ENCODE measurements at places on chromosomes 12 and 14.

DNA sequence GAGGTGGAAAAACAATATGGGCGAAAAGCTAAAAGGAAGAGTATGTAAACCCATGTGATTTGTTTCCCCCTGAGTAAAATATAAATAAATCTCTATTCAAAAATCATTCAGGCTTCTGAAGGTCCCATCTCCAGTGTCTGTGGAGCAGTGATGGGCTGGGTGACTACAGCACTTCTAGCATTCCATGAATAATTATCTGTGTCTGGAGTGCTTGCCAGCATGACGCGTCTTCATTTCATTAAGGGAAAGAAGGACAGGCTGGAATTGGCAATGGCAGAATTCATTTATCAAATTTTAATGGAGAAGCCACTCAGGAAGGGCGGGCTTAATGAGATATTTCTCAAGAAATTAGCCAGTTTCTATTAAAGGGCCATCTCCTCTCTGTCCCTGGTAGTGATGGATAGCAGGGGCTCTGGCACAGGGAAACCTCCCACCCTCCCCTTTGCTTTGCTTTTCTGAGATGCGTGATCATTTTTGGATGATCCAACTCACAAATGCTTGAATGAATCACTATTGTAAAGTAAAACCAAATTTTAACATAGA, 916.3 kb upstream of the SEL1L start:
- no peak for DNase-seq

- no peak for DNase-seq
Observed at GRCh38 chr14:35336494-35337268, 44.5 kb downstream of the PSMA6 start.

DNA sequence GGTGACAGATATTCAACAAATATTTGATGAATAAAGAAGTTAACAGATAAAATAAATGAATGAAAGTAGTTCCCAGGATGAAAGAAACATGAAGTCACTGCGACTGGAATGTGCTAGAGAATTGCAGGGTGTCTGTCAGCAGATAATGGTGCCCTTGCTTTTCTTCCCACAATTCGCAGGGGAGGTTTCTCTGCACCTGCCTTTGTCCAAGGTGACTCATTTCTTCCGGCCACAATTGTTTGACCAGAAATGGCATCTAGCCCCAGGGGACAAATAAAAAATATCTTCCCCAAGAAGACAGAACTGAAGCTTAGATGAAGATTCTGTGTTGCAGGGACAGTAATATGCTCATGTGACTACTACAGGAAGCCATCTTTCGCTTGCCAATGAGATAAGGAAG, 316.1 kb upstream of the TBX3 start:
- DNase-seq, result no peak

DNA sequence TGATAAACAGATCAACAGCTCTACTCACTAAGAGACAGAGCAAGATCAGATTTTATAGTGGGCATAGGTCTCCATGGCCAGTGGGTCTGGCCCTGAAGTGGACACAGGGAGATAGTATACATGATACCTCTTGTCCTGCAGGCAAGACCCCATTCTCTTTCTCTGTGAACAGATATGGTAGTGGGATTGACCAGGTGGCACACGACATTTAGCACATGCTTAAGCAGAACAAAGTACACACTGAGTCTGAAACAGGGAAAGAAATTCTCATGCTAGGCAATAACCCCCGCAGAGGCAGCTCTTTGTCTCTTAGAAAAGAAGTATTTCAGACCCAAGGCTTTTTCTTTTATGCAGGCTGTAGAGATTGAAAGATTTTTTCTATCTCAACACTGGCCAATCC, 1331.2 kb downstream of the FSCB start:
- DNase-seq, result no peak

GRCh38 chr12:20120403-20120725, 248.0 kb upstream of the PDE3A start:
- DNase-seq, result no peak

- peak; percentile 53 for DNase-seq
Observed at GRCh38 chr14:91417983-91418386, 365 bp upstream of the CCDC88C start.

GRCh38 chr14:101442451-101442850, 118.8 kb upstream of the DIO3 start:
- no peak for DNase-seq

- DNase-seq, result no peak
Observed at GRCh38 chr12:113103756-113104450, 31.7 kb downstream of the RASAL1 start.

All from ACHN (cell line).